ENCODE measurements at places on chromosomes 13 and 19.

DNA sequence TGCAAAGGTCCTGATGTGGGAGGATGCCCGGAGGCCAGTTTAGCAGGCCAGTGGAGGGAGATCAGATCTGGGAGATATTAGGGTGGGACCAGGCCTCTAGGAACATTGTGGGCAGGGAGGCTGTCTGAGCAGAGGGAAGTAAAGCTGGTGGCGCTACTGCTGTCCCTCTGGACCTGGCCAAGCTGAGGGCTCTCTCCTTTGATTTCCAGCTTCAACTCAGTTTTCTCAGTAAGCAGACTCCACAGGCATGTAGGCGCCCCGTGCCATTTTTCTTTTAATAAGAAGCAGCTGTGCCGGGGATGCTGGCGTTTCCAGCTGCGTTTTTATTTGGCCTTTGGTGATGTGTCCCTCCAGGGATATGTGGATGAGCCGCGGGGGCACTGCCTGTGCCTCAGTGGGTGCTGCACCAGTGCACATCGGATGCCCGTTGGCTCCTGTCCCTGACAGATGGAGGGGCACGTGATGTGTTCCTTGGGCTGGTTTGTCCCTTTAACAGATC is 6.7 kb downstream of the DNM2 start:
- peak overlapping the region; percentile 51 for H3K27ac ChIP-seq
- H3K4me1 ChIP-seq, result peaks cover 6% of the 10 kb centered on the region
- H3K4me3 ChIP-seq, result no peak overlapping the region
- peaks cover 33% of the 10 kb centered on the region for H3K36me3 ChIP-seq
- DNase-seq, result no peak
- no peaks in the 10 kb centered on the region for H3K27me3 ChIP-seq

- no peaks in the 10 kb centered on the region for H3K36me3 ChIP-seq
- no peak overlapping the region for H3K4me3 ChIP-seq
- peaks cover under 1% of the 10 kb centered on the region for H3K4me1 ChIP-seq
- no peak for DNase-seq
- H3K27ac ChIP-seq, result no peak overlapping the region
- H3K27me3 ChIP-seq, result no peaks in the 10 kb centered on the region
Observed at GRCh38 chr13:71090990-71091389, 776.0 kb downstream of the DACH1 start.

DNA sequence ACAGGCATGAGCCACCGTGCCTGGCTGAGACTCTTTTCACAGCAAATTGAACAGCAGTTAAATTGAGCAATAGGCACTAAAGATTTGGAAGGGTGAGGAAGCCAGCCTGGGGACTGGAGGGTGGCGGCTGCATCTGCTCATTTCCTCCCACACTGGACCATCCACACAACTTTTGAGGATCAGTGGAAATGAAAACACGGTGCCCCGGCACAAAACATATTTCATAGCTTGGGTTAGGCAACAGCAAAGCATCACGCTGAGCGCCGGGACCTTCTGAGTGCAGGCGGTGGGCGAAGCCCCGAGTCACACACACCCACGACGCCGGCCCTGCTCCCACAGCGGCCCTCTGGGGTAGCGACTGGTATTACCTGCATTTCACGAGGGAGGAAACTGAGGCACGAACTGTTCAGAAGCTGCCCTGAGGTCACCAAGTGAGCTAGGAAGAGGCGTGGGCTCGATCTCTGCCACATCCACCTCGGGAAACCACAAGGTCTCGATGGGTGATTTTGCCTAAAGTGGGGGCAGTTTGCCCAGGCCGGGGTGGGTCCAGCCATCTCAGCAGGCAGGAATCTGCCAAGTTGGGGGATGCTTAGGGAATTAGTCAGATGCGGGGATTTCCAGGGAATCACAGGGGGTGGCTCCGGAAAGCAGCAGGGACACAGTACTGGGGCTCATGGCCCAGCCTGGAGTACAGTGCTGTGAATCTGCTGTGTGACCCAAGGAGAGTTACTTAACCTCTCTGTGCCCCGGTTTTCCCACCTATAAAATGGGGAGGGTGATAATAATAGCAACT is 3.5 kb upstream of the SBNO2 start:
- H3K36me3 ChIP-seq, result no peaks in the 10 kb centered on the region
- peaks cover 31% of the 10 kb centered on the region for H3K4me1 ChIP-seq
- no peak for DNase-seq
- H3K27ac ChIP-seq, result no peak overlapping the region

GRCh38 chr13:94329277-94329676 is 150.2 kb downstream of the DCT start:
- no peak for DNase-seq
- peaks cover 77% of the 10 kb centered on the region for H3K4me1 ChIP-seq
- no peak overlapping the region for H3K27ac ChIP-seq
- peaks cover 3% of the 10 kb centered on the region for H3K27me3 ChIP-seq
- no peak overlapping the region for H3K4me3 ChIP-seq

GRCh38 chr13:35460061-35460460 is 16.4 kb downstream of the MAB21L1 start:
- no peaks in the 10 kb centered on the region for H3K27me3 ChIP-seq
- no peak for DNase-seq
- H3K4me1 ChIP-seq, result no peaks in the 10 kb centered on the region
- H3K4me3 ChIP-seq, result no peak overlapping the region
- H3K36me3 ChIP-seq, result no peaks in the 10 kb centered on the region

- peaks cover 88% of the 10 kb centered on the region for H3K27me3 ChIP-seq
- peaks cover 7% of the 10 kb centered on the region for H3K4me1 ChIP-seq
- no peak overlapping the region for H3K4me3 ChIP-seq
- no peak overlapping the region for H3K27ac ChIP-seq
Observed at GRCh38 chr19:1469255-1470054, 9.6 kb downstream of the C19orf25 start.

DNA sequence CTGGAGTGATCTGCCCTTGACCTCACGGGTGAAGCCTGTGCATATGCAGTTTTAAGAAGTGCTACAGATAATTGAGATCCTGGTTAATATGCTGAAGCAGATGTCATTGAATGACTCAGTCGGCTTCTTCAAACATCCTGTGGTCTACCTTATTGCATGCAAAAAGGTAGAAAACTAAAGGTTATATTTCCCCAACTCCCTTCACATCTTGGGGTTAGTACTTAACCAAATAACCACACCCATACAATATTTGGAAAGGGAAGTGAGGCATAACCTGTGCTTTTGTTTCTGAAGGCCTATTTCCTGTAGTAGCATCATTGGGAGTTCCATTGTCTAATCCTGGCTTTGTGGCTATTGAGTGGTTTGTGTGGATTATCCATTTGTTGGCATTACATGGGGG is 58.3 kb downstream of the RAP2A start:
- no peaks in the 10 kb centered on the region for H3K4me1 ChIP-seq
- H3K27ac ChIP-seq, result no peak overlapping the region
- no peaks in the 10 kb centered on the region for H3K27me3 ChIP-seq
- peaks cover 15% of the 10 kb centered on the region for H3K36me3 ChIP-seq
- H3K4me3 ChIP-seq, result no peak overlapping the region

DNA sequence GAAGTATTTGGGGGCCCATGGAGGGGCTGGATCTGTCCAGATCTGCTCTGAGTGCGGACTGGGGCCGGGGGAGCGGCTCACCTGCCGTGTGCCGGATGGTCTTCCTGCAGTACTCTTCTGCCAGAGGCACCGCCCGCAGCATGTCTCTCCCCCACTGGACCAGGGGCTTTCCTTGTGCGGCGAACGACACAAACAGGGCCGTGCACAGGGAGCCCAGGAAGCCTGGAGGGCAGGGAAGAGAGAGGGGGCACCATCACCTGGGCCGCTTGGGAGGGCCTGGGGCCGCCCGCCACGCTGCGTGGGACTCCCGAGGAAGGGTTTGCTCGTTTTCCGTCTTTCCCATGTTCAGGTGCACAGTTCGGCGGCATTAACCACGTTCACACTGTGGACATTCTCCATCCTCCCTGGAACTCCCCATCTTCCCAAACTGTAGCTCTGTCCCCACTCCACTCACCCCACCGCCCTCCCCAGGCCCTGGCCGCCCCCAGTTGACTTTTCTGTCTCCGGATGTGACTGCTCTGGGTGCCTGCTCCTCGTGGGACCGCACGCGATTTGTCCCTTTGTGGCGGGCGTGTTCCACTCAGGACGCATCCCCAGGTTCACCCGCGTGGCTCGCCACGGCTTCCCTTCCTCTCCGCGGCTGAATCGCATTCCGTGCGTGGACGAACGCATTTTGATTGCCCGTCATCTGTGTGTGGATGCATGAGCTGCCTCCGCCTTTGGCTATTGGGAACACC is 24.2 kb downstream of the ADPRHL1 start:
- peaks cover 4% of the 10 kb centered on the region for H3K36me3 ChIP-seq
- H3K4me3 ChIP-seq, result no peak overlapping the region
- H3K4me1 ChIP-seq, result peaks cover 17% of the 10 kb centered on the region
- H3K27me3 ChIP-seq, result no peaks in the 10 kb centered on the region
- peak overlapping the region; percentile 80 for H3K27ac ChIP-seq

DNA sequence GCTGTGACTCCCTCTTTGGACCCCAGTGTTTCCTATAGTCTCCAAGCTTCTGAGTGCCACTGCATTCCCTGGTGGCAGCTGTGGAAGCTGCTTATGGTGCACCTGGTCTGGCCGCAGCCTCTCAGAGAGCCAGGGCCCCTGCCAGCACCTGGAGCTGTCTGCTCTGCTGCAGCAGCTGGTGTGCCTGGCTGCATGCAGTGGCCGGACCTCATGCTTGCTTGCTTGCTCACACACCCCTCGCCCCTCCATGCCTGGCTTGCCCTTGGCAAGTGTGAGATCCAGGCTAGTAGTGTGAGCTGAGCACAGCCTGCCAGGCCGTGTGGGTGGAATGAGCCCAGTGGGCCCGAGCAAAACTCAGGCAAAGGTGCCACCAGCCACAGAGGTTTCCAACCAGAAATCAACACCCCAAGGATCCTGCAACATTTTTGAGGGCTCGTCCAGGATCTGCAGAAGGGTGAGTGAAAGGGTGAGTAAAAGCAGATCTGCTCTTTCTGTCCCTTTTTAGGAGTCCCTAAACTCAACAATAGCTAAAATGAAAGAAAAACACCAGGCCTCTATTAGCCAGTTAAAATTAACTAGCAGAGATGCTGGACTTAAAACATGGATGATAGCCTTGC is 7.6 kb upstream of the MLLT1 start:
- DNase-seq, result no peak
- no peaks in the 10 kb centered on the region for H3K4me1 ChIP-seq
- peaks cover 5% of the 10 kb centered on the region for H3K36me3 ChIP-seq
- no peak overlapping the region for H3K27ac ChIP-seq

DNA sequence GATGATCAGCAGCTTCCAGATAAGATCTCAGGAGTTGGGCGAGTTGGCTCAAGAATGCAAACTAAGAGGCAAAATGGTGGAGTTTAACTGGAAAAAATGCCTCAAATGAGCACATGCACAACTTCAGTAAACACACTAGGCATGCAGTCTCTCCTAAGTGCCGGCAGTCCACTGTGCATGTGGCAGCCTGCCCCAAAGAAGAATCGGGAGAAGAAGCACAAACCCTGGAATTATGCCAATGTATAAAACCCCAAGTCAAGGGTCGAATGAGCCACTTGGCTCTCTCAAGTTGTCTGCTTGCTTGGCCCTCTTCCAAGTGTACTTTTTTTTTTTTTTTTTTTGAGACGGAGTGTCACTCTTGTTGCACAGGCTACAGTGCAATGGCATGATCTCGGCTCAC is 53.3 kb upstream of the SLITRK1 start:
- DNase-seq, result no peak
- no peaks in the 10 kb centered on the region for H3K4me1 ChIP-seq
- no peak overlapping the region for H3K27ac ChIP-seq
- H3K4me3 ChIP-seq, result no peak overlapping the region
- no peaks in the 10 kb centered on the region for H3K27me3 ChIP-seq
- no peaks in the 10 kb centered on the region for H3K36me3 ChIP-seq

- peaks cover 36% of the 10 kb centered on the region for H3K4me1 ChIP-seq
- peak overlapping the region; percentile 76 for H3K27ac ChIP-seq
- no peak for DNase-seq
- no peaks in the 10 kb centered on the region for H3K27me3 ChIP-seq
Observed at GRCh38 chr13:74305876-74306275, 171.7 kb upstream of the KLF12 start.

DNA sequence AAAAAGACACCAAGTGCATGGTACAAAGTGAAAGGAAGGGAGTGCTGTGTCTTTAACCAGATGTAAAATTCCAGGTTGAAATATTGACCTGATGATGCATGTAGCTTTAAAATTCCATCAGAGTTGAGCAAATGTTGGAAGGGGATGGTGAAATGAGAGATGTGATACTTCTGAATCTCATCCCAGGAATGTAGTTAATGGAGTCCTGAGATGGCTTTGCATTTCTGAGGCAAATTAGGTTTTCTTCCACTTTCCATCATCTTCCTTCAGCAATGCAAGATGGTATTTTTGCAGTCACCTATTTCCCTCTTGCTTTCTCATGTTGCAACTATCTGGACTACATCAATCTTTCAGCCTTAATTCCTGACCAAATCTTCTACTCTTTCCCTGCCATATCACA is 194.1 kb upstream of the MIR17HG start:
- peaks cover 13% of the 10 kb centered on the region for H3K36me3 ChIP-seq
- no peaks in the 10 kb centered on the region for H3K27me3 ChIP-seq
- no peak for DNase-seq
- H3K4me1 ChIP-seq, result peaks cover 73% of the 10 kb centered on the region
- peak overlapping the region; percentile 61 for H3K4me3 ChIP-seq
